ENCODE measurements at places on chromosomes 12 and 14.

GRCh38 chr12:112759786-112760185, 31.8 kb upstream of the RPH3A start:
- DNase-seq: no peak

DNA sequence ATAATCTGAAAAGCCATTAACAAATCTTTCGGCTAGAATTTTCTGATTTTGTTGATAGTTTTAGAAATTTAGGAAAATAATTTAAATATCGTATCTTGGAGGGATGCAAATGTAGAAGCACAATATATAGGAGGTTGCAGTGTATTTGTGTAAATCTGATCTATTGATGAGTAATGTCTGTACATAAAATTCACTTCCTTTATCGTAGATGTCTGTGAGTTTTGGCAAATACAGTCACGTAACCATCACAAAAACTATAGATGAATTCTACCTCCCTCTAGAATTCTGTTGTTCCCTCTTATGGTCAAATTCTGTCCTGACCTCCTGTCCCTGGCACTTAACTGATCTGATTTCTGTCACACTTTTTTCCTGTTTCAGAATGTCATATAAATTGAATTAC, 151.8 kb downstream of the FUT8 start:
- DNase-seq: no peak

- no peak for DNase-seq
Measured at GRCh38 chr14:61494018-61494417, 172.6 kb downstream of the PRKCH start.

- DNase-seq: no peak
Measured at GRCh38 chr14:93456356-93456755, 25.6 kb downstream of the UNC79 start.

DNA sequence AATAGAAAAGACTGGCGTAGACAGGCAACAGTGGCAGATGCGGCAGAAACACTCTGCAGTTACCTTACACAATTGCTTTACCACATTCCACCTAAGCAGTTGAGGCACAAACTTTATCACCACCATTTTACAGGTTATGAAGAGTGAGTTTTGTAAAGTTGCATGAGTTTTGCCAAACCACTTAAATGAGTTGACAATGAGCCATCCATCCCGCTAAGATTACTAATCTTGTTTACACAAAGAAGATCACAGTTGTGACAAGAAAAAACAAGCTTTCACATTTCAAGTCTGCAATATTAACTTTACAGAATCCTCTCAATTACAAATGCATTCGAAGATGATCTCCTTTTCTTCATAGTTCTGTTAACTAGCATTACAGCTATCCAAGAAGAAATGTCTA, 1.8 kb downstream of the TMCC3 start:
- DNase-seq: no peak

- DNase-seq: no peak
Measured at GRCh38 chr14:74141703-74142102, 56.9 kb downstream of the LIN52 start.

GRCh38 chr12:55001198-55001868, 16.8 kb upstream of the TESPA1 start:
- DNase-seq: no peak

- no peak for DNase-seq
Measured at GRCh38 chr12:6206327-6206726, 6.1 kb downstream of the CD9 start.

- no peak for DNase-seq
Measured at GRCh38 chr14:59160506-59160905, 28.0 kb upstream of the DAAM1 start.

GRCh38 chr14:58274881-58275280, 23.5 kb upstream of the ARID4A start:
- DNase-seq: no peak

DNA sequence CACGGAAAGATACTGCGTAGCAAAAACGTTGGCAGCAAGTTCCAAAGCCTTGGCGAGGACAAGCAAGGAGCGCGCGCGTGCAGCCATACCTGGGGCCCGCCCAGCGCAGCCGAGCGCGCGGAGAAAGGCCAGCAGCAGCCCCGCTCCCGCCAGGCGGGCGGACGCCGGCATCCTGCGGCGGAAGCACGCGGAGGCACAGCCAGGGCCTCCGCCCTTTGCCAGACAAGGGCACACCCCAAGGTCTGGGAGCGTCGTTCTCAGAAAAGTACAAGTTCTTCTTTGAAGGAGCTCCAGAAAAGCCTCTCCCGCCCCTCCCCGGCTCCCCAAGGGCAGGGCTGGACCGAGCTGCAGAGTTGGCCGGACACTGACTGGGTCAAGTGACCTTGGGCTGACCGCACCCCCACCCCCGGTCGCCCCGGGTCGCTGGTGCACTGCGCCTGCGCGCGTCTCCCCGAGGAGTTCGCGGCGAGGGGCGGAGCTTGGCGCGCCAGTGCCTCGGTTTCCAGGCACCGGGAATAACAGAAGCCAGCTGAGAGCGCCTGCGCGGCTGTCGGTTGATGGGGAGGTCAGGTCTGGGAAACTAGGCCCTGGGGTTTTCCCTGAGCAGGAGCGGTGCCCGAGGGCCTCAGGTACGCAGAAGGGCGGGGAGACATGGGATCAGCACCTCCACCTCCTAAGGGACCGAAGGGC, at the start of gene ZC2HC1C:
TSS of gene ZC2HC1C (plus strand) at position 521 of the 690 bp plus-strand sequence. CDS start 933 bp downstream, outside the sequence.
- peak; percentile 93 for DNase-seq

GRCh38 chr14:55518391-55518790, 61.6 kb upstream of the KTN1 start:
- no peak for DNase-seq

DNA sequence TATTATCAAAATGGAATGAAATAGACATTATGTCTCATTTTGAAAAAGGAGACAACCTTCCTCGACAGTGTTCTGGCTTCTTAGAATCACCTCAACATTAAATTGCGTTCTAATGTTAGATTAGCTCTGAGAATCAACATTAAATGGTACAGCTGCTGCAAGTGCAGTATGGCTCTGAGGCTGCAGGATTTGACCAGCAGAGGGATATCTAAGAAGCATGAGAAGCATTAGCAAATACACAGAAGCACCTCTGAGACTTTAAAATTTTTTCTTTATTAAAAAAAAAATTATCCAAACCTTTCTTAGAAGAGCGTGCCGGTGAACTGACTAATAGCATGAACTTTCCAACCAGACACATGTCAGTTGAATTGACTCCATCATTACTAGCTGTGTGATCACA, 253.4 kb upstream of the LRIG3 start:
- DNase-seq: peak; percentile 2

GRCh38 chr14:28754209-28754985, 12.2 kb upstream of the FOXG1 start:
- DNase-seq: peak; percentile 54

DNA sequence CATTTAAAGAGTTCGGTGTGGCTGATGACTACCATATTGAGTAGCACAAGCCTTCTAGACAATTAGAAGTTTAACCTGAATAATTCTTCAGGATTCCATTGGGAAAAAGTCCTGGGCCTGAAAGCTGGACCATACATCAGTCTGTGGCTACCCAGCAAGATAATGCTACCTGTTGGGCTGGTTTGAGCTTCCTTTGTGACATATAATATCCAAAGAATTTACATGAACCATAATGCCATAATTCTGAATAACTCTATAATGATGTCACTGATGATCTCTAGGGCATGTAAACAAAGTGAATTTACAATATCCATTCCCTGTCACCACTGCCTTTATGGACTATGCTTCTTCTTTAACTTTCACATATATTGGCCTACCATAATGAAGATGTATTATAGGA, 3.8 kb upstream of the YBX3 start:
- no peak for DNase-seq

- no peak for DNase-seq
Measured at GRCh38 chr12:102911320-102911719, 5.7 kb downstream of the PAH start.

GRCh38 chr14:66939409-66939808, 249.8 kb upstream of the GARIN2 start:
- DNase-seq: no peak

GRCh38 chr12:74945771-74946198, 263.9 kb downstream of the KCNC2 start:
- DNase-seq: no peak

DNA sequence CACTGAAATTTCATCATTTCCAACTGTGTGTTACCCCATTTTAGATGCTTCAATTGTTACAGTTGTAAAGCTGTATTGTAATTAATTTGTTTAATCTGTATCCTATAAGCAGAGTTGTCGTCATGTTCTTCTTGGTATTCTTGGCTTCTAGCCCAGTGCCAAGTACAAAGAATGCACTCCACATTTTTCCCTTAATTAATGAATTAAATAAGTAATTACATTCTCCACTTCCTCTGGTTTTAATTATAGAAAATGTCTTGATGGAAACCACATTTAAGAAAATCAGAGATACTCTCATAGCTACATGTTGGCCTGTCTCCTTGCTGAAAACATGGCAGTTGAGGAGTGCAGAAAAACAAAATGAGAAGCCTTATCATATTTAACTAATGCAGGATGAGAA, 746 bp downstream of the DNAI7 start:
- no peak for DNase-seq

GRCh38 chr14:65131301-65131701, 29.0 kb upstream of the MAX start:
- no peak for DNase-seq

DNA sequence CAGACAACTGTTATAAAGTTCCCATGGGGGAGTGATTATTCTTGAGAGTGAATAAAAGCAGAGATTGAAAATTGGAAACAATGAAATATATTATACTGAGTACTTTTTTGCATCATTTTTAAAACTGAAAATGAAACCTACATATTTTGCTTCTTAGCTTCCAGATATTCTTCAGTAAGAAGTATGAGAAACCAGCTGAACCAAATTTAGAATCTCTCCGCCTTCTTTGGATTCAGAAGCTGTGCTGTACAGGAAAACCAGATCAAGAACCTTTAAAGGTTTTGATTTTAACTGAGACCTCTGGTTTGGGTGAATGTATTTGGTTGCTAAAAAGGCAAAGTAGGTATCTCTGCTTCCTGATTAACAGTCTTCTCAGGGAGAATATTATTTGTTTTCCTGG, 109.4 kb downstream of the AKAP6 start:
- DNase-seq: no peak

GRCh38 chr12:72031066-72031465, 92.4 kb downstream of the TPH2 start:
- DNase-seq: no peak

GRCh38 chr12:119052001-119052400, 70.7 kb downstream of the SRRM4 start:
- no peak for DNase-seq

DNA sequence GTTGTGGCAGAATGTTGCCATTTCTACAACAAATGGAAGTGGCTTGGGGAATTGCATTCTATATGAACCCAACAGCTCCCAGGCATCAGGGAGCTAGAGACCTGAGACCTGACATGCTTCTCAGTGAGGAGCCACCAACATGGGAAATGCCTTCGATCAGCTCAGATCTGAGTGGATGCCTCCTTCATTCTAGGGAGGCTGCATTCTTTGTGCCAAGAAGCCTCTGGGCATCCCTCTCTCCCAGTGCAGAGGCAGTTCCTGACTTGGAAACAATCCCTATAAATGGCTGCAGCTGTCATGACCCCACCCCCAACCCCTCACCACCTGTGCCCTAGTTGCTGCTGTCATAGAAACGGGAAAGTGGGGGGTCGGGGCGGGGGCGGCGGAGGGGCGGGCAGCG, 196.3 kb downstream of the PPM1H start:
- no peak for DNase-seq

- no peak for DNase-seq
Measured at GRCh38 chr14:92560106-92560865, 46.7 kb downstream of the RIN3 start.

GRCh38 chr14:64910847-64911495, 3.3 kb upstream of the CHURC1 start:
- no peak for DNase-seq

GRCh38 chr12:43937947-43938346, 102.1 kb downstream of the TMEM117 start:
- no peak for DNase-seq

- DNase-seq: peak; percentile 29
Measured at GRCh38 chr14:32014057-32014456, 63.0 kb upstream of the ARHGAP5 start.

GRCh38 chr12:98503592-98504367, 11.6 kb upstream of the TMPO start:
- DNase-seq: peak; percentile 94

GRCh38 chr12:7130701-7131501, 730 bp downstream of the CLSTN3 start:
- no peak for DNase-seq

DNA sequence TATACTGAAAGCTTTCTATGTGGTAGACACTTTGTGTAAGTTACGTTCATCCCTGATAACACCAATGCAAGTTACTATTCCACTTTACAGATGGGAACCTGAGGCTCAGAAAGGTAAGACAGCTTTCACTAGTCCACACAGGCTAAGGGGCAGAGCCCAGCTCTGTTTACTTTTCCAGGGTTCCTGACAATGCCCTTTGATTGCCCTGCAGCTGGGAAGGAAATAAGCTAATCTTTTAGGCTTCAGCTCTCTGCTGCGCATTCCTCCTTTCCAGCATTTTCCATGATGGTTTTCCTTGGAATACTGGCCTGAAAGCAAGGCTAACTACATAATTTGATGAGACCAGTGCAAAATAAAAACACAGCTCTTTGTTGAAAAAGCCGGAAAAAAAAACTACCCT, 185.7 kb upstream of the BTG1 start:
- DNase-seq: no peak

DNA sequence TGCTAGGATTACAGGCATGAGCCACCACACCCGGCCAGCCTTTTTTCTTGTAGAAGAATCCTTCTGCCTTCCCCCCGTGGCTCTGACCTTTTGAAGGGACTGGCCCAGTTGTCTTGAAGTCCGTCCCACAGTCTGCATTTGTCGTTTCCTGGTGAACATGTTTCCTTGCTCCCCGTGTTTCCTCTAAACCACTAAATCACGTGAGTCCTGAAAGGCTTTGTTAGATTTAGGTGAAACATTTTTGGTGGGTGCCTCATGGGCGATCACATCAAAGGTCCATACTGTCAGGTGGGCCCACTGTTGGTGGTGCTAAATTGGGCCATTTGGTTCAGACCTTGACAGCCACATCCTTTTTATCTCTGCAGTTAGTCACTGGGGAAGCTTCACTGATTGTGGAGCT, 26.3 kb downstream of the MLXIP start:
- DNase-seq: no peak

- no peak for DNase-seq
Measured at GRCh38 chr14:22802860-22803686, 12.2 kb downstream of the SLC7A7 start.
